Prostate gland (tissue), 2 donors: ENCODE measurements at places on chromosomes 3 and 15. TPM values are rescaled to one million over a fixed set of nuclear protein-coding genes. Genes with fewer than 3 reads are reported as not detected.

DNA sequence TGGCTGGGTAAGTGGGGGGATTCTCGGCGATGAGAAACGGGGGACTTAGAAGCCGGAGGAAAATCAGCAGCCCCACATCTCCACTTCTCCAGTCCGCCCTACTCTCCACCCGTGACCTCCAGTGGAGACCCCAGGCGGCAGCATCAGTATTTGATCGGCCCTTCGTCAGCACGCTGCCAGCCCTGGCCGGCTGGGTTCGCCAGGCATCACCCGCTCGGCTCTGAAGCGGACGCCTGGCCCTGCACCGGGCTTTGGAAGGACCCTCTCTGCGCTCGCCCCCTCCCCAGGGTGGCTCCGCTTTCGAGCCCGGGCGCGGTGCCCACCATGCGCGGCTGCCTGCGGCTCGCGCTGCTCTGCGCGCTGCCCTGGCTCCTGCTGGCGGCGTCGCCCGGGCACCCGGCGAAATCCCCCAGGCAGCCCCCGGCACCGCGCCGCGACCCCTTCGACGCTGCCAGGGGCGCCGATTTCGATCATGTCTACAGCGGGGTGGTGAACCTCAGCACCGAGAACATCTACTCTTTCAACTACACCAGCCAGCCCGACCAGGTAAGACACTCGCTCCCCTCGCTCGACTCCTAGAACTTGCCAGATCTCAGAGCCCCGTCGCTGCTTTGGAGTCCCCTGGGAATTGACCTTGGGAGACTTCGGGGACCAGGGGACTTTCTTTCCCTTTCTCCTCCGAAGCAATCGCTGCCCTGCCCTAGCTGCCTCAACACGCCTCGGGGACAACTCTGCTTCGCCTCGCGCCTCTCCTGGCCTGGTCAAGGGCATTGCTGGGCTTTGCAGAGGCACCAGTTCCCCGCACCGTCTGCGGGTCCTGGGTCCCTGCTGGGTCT, 561 bp downstream of the SIDT1 start:
- H3K36me3 ChIP-seq = no peaks in the 10 kb centered on the region
- peak overlapping the region; percentile 65 for H3K4me3 ChIP-seq
- peak; percentile 26 for DNase-seq
- no peaks in the 10 kb centered on the region for H3K27me3 ChIP-seq
- H3K4me1 ChIP-seq = peaks cover 2% of the 10 kb centered on the region
- H3K27ac ChIP-seq = peak overlapping the region; percentile 71

DNA sequence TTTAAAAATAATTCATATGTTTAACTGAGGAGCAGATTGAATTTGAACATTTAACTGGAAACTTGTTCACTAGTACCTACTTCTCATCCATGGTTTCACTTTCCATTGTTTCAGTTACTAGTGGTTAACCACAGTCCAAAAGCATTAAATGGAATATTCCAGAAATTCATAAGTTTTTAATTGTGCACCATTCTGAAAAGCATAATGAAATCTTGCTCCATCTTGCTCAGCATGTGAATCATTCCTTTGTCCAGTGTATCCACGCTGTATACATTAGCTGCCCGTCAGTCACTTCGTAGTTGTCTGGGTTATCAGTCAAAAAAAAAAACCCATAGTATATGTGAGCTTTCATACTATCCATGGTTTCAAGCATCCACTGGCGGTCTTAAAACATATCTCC, 217.6 kb downstream of the TPRG1 start:
- no peak overlapping the region for H3K4me3 ChIP-seq
- no peaks in the 10 kb centered on the region for H3K27me3 ChIP-seq
- DNase-seq = no peak

DNA sequence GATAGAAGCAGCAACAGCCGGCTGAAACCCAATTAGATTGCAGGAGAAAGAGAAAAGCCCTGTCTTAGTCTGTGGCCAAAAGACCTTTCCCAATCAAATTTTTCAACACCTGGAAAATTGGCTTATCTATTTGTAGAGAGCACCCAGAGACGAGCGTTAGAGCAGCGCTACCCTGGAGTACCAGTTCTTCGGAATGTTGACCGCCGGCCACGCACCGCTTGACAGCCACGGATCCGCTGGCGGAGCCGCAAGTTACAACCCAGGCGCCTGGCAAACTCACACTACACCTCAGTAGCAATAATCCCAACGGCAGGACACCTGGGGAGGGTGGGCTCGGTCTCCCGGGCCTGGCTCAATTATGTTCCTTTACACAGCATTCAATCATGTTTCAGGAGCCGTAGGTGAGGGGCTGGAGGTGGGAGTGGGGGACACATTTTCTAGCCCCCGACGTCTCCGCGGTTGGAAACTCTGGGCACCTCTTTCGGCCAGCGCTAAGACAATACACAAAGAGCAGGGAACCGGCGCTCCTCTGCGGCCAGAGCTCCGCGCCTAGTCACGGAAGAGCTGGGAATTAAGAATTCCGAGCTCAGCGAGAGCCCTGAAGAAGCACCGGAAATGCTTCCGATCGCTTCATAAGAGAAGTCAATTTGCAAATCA, 1.2 kb downstream of the MB21D2 start:
- no peaks in the 10 kb centered on the region for H3K36me3 ChIP-seq
- H3K4me1 ChIP-seq = no peaks in the 10 kb centered on the region
- peak; percentile 42 for DNase-seq
- peaks cover 2% of the 10 kb centered on the region for H3K27me3 ChIP-seq
- peak overlapping the region; percentile 77 for H3K27ac ChIP-seq

- H3K27me3 ChIP-seq = no peaks in the 10 kb centered on the region
- H3K27ac ChIP-seq = no peak overlapping the region
- no peaks in the 10 kb centered on the region for H3K36me3 ChIP-seq
- DNase-seq = no peak
These were observed 19.8 kb downstream of the WDR72 start for GRCh38 chr15:53739651-53740050.

- H3K4me3 ChIP-seq = no peak overlapping the region
- no peaks in the 10 kb centered on the region for H3K27me3 ChIP-seq
- H3K36me3 ChIP-seq = no peaks in the 10 kb centered on the region
- no peak overlapping the region for H3K27ac ChIP-seq
These were observed 59.2 kb downstream of the TMOD3 start for GRCh38 chr15:51888593-51889195.

DNA sequence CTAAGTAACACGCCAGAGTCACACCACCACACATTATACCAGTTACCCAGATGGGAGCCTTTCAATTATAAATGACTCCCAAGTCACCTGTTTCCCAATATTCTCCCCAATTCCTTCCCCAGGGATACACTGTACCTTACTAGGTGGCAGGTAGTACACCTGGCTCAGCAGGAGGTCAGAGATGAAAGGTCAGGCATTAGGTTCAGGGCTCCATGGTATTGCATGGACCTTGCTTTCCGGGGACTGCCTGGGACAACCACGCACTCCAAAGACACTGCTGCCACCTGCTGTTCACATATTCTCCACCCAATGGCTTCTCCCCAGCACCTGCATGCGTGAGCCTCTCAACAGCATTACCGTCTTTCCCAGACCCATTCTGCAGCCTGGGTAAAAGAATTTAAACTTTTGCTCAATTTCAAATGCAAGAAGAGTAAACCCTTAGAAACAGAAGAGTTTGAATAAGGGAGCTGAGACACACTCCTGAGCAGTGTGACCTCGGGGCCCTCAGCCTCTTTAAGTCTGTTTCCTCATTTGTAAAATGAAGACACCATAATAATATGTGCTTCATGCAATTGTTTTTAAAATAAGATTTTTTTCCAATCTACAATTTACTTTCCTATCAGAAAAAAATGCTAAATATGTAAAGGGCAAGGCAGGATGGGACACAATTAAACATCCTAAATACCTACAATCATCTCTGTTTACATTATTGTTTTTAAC, 28.0 kb upstream of the LACTB start:
- H3K36me3 ChIP-seq = no peaks in the 10 kb centered on the region
- no peak overlapping the region for H3K27ac ChIP-seq
- peak; percentile 82 for DNase-seq
- no peak overlapping the region for H3K4me3 ChIP-seq
- no peaks in the 10 kb centered on the region for H3K27me3 ChIP-seq
- no peaks in the 10 kb centered on the region for H3K4me1 ChIP-seq

GRCh38 chr3:193883551-193883950, 252.4 kb upstream of the HES1 start:
- no peaks in the 10 kb centered on the region for H3K4me1 ChIP-seq
- no peaks in the 10 kb centered on the region for H3K27me3 ChIP-seq
- H3K4me3 ChIP-seq = no peak overlapping the region
- H3K36me3 ChIP-seq = no peaks in the 10 kb centered on the region

- no peak for DNase-seq
- no peak overlapping the region for H3K27ac ChIP-seq
- H3K27me3 ChIP-seq = no peaks in the 10 kb centered on the region
- H3K4me1 ChIP-seq = no peaks in the 10 kb centered on the region
These were observed 163.4 kb upstream of the ZNF385D start for GRCh38 chr3:21914451-21914850.

DNA sequence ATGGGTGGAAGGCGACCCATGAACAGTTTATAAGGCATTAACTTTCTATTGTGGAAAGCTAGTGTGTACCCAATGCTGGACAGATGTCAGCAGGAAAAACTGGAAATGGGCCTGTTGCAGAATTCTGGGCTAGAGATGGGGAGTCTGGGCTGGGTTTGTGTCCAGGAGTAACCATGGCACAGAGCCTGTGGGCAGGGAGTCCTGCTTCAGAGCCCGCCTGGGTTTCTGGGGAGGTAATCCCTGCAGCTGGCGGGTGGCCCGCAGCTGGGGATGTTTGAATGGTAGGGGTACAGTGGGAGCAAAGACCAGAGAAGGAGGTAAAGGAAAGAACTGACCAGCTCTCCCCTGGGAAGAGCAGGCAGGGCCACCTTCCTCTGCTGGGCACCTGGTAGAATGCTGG, 25.7 kb downstream of the ACAA1 start:
- DNase-seq = no peak
- H3K4me1 ChIP-seq = no peaks in the 10 kb centered on the region
- no peaks in the 10 kb centered on the region for H3K27me3 ChIP-seq
- H3K36me3 ChIP-seq = no peaks in the 10 kb centered on the region
- no peak overlapping the region for H3K4me3 ChIP-seq
- no peak overlapping the region for H3K27ac ChIP-seq

DNA sequence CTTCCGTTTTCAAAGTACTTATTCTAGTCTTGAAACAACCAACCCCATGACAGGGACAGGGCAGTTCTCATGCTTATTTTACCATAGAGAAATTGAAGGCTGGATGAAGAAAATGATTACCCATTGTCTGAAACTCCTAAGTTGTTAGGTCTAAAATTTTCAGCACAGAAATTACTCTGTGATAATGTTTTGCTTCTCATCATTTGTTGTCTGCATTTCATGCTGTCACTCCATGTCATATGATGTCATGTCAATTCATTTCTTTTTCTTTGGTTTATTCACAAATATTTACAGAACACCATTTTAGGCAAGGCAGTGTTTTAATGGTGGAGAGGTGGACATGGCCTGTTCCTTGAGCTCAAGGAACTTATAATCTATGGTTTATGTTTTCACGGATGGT, 98.2 kb upstream of the RASGRP1 start:
- DNase-seq = no peak
- H3K27ac ChIP-seq = no peak overlapping the region
- no peaks in the 10 kb centered on the region for H3K36me3 ChIP-seq
- H3K27me3 ChIP-seq = no peaks in the 10 kb centered on the region

GRCh38 chr15:39304201-39304841, 276.6 kb upstream of the THBS1 start:
- H3K4me3 ChIP-seq = no peak overlapping the region
- H3K27me3 ChIP-seq = no peaks in the 10 kb centered on the region
- DNase-seq = no peak
- no peaks in the 10 kb centered on the region for H3K4me1 ChIP-seq
- no peaks in the 10 kb centered on the region for H3K36me3 ChIP-seq
- no peak overlapping the region for H3K27ac ChIP-seq

- no peak for DNase-seq
- H3K27ac ChIP-seq = no peak overlapping the region
- no peak overlapping the region for H3K4me3 ChIP-seq
- no peaks in the 10 kb centered on the region for H3K36me3 ChIP-seq
- no peaks in the 10 kb centered on the region for H3K4me1 ChIP-seq
- H3K27me3 ChIP-seq = no peaks in the 10 kb centered on the region
These were observed 1062.2 kb upstream of the EPHA6 start for GRCh38 chr3:95752199-95752598.

- no peaks in the 10 kb centered on the region for H3K4me1 ChIP-seq
- DNase-seq = no peak
- no peaks in the 10 kb centered on the region for H3K36me3 ChIP-seq
- no peak overlapping the region for H3K27ac ChIP-seq
- no peak overlapping the region for H3K4me3 ChIP-seq
These were observed 768.7 kb downstream of the ROBO1 start for GRCh38 chr3:78999139-78999538.

- H3K4me1 ChIP-seq = peaks cover 4% of the 10 kb centered on the region
- no peak for DNase-seq
- H3K4me3 ChIP-seq = no peak overlapping the region
- H3K27me3 ChIP-seq = no peaks in the 10 kb centered on the region
- no peaks in the 10 kb centered on the region for H3K36me3 ChIP-seq
These were observed 18.8 kb downstream of the SHF start for GRCh38 chr15:45168751-45169551.

GRCh38 chr15:27339138-27339537, 368.2 kb downstream of the GABRG3 start:
- no peak for DNase-seq
- H3K4me1 ChIP-seq = no peaks in the 10 kb centered on the region
- no peaks in the 10 kb centered on the region for H3K27me3 ChIP-seq
- H3K27ac ChIP-seq = no peak overlapping the region

GRCh38 chr3:123239756-123240155, 38.0 kb downstream of the SEC22A start:
- H3K27me3 ChIP-seq = no peaks in the 10 kb centered on the region
- DNase-seq = no peak
- no peak overlapping the region for H3K4me3 ChIP-seq

The ZNF660 gene
- 2.9 TPM for total RNA-seq

The LDHAL6B gene
- not detected for total RNA-seq

The CDHR4 gene
- not detected for total RNA-seq

The ETV5 gene
- 16.5 TPM for total RNA-seq

The TUSC7 gene
- total RNA-seq = not detected

The CCDC191 gene
- 8.1 TPM for total RNA-seq

The RASGRP1 gene
- total RNA-seq = 7.6 TPM

The PPP2R3A gene
- 25.9 TPM for total RNA-seq

The ARHGEF3 gene
- total RNA-seq = 21.6 TPM

The RLBP1 gene
- not detected for total RNA-seq

The HOMER2 gene
- total RNA-seq = 234 TPM

The IL12A gene
- total RNA-seq = 1.3 TPM

The ACAN gene
- total RNA-seq = 4.7 TPM

The FANCD2OS gene
- total RNA-seq = 2.3 TPM

The GCNT3 gene
- 1.5 TPM for total RNA-seq

The NANOGP8 gene
- total RNA-seq = not detected
